HL-60 (cell line): ENCODE measurements at places on chromosomes 3 and 15.
A peak's percentile ranks its signal among the peaks of the same experiment; 100 is the strongest.

GRCh38 chr3:134228479-134228878 lies 22.2 kb downstream of the RYK start:
- DNase-seq = no peak

- DNase-seq = no peak
Measured at GRCh38 chr3:47542471-47543173, 29.1 kb upstream of the ELP6 start.

- no peak for DNase-seq
Measured at GRCh38 chr3:43958005-43958770, 267.4 kb downstream of the ABHD5 start.

GRCh38 chr3:171809611-171809860 lies 747 bp downstream of the PLD1 start:
- DNase-seq = peak; percentile 75

GRCh38 chr3:156480949-156481348 lies 74.0 kb downstream of the SSR3 start:
- DNase-seq = no peak

- no peak for DNase-seq
Measured at GRCh38 chr3:38521391-38521987, 25.3 kb downstream of the EXOG start.

DNA sequence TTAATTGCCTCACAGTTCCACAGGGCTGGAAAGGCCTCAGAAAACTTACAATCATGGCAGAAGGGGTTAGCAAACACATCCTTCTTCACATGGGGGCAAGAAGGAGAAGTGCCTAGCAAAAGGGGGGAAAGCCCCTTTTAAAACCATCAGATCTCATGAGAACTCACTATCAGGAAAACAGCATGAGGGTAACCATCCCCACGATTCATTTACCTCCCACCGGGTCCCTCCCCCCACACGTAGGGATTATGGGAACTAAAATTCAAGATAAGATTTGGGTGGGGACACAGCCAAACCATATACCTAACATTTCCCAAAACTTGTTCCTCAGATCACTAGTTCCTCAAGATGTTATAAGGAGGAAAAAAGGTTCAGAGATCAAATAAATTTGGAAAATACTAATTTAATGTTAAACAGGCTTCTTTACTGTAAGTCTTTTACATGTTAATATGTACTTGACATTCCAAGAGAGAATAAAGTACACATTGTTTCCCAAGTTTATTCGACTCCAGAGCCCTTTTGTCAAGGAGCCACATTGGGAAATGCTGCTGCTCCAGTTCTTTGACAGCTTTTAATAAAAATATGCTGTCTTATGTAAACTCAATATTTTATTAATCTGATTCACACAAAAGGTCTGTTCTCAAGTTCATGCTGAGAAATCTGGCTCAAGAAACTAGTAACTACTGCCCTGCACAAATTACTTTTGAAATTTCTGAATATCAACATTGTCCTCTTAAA lies 17.8 kb downstream of the HERC1 start:
- no peak for DNase-seq

DNA sequence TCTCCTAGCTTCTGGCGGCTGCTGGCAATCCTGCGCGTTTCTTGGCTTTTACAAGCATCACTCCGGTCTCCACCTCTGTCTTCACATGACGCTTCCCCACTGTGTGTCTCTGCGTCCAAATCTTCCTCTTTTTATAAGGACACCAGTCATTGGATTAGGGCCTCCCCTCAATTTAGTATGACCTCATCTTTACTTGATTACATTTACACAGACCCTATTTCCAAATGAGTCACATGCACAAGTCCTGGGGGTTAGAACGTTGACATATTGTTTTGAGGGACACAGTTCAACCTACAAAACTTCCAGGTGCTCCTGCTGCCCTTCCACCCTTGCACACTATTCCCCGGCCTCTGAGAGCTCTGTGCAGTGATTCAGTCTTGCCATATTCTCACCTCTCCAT lies 215.3 kb downstream of the OPA1 start:
- DNase-seq = no peak

GRCh38 chr3:110646496-110646895 lies 425.1 kb upstream of the NECTIN3 start:
- DNase-seq = no peak

DNA sequence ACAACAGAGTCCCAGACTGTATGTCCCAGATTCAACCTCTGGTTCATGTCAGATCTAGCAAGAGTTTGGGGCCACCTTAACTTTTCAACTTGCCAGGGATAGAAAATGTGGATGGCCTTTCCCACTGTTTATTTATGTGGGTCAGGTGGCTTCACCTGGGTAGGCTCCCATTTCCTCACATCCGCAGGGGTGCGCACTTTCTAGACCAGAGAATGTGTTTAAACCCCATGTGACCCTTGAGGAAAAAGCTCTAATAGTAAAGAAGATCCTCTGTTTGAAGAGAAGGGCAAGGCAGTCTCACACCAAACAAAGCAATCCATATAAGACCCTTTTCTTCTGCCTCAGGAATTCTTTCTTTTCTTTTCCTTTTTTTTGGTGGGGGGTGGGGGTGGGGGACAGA lies 167.2 kb upstream of the TSC22D2 start:
- no peak for DNase-seq

GRCh38 chr3:139732729-139733128 lies 55.0 kb upstream of the NMNAT3 start:
- DNase-seq = no peak

DNA sequence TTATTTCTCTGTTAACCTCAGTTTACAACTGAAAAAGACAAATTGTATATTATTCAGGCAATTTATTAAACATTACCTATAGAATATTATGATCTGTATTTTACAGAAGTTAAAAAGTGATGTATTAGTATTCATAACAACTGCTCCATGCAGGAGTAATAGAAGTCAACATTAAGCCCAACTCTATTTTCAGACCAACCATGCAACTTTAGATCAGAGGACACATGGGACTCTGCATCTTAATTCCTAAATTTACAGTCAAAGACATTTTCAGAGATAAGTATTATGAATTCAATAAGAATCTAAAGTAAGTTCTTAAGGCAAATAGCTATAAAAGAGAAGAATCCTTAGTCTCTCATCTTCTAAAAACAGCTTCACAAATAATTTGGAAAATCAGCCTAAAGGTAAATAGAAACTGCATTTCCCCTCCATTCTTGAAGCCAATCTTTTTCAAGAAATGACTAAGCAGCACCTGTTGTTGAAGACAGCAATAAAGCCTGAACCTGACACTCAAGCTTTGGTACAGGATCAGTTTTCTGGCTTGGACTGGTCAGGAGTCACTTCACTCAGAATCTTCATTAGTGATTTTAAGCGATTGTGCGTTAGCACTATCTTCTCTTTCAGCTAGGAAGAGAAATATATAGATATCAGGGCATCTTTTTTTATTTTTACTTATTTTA lies 23.0 kb downstream of the OIP5 start:
- no peak for DNase-seq

- DNase-seq = no peak
Measured at GRCh38 chr15:35136321-35137189, 51.5 kb upstream of the NANOGP8 start.

DNA sequence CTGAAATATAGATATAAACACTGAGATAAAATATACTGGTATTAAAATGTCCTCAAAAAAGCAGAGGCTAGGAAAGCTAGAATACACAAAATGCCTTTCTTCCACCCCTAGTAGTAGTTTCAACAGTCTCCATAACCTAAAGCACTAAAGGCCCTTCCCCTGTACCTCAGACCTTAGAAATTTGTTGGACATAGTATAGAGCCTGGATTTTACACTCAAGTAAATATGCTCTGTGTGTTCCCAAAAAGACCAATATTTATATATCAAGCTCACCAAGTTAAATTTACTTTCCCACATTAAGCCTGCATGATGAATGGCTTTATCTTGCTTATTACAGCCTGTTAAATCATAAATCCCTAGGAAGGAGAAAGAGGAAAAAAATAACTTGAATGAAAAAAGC lies 378.7 kb upstream of the AZI2 start:
- no peak for DNase-seq

- DNase-seq = no peak
Measured at GRCh38 chr3:144868506-144868905, 896.9 kb downstream of the DIPK2A start.

DNA sequence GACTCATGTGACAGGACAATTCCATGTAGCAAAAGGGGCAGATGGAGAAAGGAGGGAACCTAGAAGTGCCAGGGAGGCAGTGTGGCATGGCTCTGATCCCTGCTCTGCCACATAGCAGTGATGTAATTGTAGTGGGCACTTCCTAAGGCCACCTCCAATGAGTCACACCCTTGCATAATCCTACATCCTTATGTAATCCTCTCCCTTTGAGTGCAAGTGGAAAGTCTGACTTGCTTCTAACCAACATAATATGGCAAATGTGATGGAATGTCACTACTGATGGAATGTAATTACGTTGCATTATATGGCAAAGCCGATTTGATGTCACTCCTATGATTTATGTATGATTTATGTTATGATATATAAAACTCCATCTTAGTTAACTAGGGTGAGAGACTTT lies 72.9 kb upstream of the ATP2C1 start:
- peak; percentile 81 for DNase-seq

GRCh38 chr3:139994891-139995290 lies 59.9 kb downstream of the CLSTN2 start:
- DNase-seq = no peak

DNA sequence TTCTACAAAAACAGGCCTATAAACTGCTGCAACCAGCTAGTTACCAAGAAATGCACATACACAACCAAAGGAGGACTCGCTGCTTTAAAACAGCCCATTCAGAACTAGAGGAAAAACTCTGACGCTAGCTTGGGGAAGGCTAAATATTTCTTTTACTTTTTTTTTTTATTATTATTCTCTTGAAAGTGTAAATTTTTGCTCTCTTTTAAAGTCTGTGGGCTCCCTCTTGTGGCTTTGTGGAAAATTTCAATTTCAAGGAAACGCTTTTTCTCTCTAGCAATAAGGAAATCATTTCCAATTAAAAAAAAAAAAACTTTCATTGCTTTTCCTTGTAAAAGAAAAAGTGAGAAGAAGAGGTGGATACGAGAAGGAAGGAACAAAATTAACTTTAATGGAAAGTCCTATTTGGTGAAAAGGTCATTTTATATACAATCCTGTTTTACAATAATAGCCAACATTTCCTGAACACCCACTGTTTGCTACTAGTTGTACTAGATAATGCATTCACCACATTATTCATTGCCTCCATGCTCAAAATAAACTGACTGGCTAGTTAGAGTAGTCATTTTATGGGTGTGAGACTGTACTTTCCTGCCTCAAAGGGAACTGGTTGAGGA lies 51.2 kb upstream of the SAMMSON start:
- DNase-seq = no peak

DNA sequence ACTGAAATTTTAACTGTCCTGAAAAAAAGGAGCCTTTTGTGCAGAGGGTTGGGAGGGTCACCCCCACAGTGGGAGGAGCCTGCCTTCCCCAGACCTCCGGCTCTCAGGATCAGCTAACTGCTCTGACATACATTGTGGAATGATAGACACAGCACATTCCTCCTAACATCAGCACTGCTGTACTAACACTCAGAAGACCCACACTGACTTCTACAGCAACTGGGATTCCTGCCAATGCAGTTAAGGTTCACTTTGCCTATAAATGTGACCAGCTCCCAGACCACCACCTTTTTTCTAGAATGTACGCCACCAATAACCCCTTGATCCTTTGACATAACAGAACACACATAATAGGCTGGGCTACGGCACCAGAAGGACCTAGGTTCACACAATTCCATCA lies 3.2 kb downstream of the CPEB1 start:
- no peak for DNase-seq

DNA sequence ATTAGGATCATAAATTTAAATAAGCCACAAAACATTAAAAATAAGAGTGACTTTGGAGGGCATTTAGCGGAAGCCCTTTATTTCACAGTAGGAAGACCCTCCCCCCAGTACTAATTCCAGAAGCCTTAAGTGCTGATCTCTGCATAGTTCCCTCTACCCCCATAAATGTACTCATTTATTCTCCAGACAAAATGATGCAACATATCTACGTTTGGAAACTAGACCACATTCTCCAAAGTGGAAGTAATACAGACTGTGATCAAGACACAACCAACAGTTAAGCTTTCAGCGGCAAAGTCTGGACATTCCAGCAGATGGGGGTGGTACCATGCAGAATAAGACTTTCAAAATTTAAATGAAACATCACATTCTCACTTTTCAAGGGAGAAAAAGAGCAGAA lies 44.8 kb upstream of the RPS17 start:
- peak; percentile 15 for DNase-seq

DNA sequence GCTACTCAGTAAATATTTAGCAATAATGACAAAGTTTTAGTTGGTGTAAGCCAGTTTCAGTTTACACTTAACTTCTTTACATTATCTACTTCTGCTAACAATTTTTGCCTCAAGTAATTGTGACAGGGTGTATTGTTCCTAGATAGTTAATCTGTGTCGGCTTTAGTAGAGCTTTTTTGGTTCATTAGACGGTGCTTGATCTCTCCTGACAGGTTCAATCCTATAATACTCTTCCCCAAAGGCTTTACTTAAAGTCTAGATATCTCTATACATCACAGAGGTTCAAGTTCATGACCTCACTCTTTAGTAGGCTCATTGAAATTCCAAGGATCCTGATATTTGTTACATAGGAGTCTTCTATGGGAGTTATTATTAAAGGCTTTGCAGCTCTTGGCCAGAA lies 365.6 kb upstream of the DPPA4 start:
- DNase-seq = no peak

DNA sequence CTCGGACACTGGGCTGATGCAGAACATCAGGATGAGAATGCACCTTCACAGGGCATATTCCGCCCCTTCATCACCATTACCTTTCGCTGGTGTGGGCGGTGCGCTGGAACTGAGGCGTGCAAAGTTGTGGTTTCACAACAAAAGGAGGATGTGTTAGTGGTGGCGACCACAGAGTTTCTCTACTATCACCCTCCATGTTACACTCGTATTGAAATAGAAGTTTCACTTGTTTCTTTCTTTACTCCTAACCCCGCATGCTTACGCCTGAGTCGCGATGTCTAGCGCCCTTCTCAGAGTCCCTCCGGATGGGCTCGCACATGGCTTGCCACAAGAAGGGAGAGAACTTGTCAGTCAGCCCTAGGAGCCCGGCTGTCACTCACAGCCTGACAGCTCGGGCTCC lies 148.7 kb downstream of the GABRB3 start:
- no peak for DNase-seq

DNA sequence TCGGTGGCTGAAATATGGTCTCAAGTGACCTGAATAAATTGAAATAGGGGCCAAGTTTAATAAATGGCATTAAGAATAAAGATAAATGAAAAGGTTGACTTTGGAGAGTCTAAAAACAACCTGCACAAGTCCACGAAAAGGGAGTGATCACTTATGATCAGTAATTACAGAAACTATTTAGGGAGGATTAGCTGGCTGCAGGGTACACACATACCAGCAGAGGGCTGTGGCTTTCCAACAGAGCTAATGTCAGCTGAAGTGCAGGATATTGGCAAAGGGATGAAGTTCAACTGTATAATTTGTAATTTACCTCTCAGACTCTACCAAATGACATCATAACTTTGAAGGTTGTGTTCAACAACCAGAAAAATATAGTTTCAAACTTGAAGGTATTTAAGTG lies 86.8 kb downstream of the SYNPR start:
- DNase-seq = no peak
